ENCODE measurements at places on chromosomes 6 and 20.

- DNase-seq, result no peak
Observed at GRCh38 chr6:61901748-61902147, 384.3 kb downstream of the KHDRBS2 start.

DNA sequence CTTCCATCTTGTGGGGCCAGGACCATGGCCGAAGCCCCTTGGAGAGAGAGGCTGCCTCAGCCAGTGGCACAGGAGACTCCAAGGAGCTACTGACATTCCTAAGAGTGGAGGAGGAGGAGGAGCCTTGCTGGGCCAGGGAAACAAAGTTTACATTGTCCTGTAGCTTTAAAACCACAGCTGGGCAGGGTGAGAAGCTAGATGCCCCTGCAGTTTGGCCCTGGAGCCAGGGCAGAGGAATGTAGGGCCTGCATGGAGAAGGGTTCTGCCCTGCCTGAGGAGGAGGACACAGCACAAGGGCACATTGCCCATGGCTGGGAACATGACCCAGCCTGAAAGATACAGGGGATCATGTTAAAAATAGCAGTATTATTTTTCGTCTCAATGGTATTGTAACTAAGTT is 37.4 kb downstream of the PLCG1 start:
- DNase-seq, result no peak

GRCh38 chr20:1798982-1799381 is 96.2 kb upstream of the SIRPA start:
- DNase-seq, result no peak

- DNase-seq, result no peak
Observed at GRCh38 chr6:166614589-166614988, 12.5 kb downstream of the RPS6KA2 start.

DNA sequence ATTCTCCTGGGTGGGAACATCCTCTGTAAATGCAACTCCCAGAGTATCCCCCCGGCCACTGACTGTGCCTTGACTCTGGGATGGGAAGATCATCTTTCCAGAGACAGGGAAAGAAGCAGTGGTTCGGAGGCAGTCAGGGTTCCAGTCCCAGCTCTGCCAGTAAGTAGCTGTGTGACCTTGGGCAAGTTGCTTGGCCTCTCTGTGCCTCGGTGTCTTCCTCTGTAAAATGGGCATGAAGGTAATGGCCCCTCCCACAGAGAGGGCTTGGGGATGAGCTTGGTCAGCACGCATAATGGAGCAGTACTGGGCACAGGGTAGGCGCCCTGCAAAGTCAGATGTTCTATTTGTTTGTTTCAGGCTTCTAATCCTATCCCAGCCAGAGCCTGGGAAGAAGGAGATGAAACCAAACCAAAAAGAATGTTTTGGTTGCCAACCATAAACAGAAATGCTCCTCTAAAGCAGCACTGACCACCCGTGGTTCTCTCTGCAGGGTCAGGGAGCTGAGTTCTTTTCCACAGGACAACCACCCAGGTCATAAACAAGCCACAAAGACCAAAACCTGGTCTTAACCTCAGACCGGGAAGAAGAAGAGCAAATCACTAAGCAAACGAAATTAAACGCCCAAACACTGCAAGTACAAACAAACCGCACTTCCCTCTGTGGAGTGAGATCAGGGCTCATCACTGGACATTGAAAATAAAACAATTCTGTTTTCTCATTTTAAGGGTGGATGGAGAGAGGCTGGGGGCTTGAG is 381.0 kb upstream of the SULF2 start:
- DNase-seq, result no peak

- no peak for DNase-seq
Observed at GRCh38 chr6:125157280-125157679, 3.7 kb downstream of the TPD52L1 start.

- no peak for DNase-seq
Observed at GRCh38 chr6:16471222-16471909, 233.0 kb downstream of the GMPR start.

DNA sequence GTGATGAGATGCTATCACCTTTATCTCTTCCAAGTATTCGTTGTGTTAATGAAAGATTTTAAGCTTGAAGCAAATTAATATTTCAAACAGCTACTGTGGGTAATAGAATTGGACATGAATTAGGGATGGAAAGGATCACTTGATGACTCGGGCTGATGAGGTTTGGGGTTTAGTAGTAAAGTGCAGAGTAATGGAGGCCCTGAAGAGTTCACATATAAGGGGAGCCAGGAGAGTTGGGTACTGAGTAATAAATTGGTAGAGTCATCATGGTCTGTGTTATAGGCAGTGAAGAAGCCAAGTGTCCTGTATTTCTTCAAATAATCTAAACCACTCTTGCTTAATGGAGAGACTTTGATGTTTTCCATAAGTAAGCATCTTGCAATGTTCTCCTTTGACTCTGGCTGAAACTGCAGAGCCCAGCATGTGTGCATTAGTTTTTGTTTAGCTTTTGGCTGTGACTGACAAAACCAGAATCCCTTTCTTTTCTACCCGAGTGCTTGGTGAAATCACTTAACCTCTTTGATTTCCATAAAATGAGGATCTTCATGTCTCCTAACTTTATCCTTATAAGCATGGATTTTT is 57.6 kb downstream of the L3MBTL3 start:
- no peak for DNase-seq
